ENCODE measurements at places on chromosomes 1 and 21. TPM values are rescaled to one million over a fixed set of nuclear protein-coding genes. Genes with fewer than 3 reads are reported as not detected.

GRCh38 chr21:46570119-46570518, 34.8 kb downstream of the S100B start:
- DNase-seq, result no peak

- DNase-seq, result no peak
Measured at GRCh38 chr1:82464362-82465001, 663.7 kb downstream of the ADGRL2 start.

GRCh38 chr1:232249339-232249738, 380.6 kb downstream of the SIPA1L2 start:
- no peak for DNase-seq

DNA sequence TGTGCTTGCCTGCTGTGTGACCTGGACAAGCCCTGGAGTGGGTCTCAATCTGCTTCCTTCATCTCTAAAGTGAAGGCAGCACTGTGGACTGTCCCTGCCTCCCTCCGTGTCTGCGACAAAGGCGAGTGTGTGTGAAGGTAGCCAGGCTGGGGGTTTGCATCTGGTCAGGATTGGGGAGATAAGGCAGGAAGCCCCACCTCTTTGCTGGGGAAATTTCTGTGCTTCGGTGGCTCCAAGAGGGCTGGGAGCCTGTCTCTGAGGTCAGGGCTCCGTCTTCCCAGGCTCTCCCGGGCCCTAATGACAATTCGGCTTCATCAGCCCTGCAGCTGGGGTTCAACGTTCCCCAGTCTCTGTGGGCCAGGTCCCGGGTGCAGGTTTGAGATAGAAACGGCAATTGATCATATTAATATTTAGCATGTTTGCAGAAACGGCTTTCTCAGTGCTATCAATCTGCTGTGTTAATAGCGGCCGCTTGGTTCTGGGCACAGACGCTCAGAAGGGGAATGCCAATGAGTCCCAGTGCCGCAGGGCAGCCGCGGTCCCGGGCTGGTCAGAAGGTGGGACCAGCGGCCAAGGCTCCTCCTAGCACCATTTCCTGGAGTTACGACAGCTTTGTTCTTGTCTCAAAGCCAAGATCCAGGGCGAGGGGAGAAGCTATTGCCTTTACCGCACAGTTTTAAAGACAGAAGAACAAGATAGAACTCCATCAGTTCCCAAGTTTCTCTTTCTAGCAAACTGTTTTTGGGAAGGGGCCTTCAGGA, 105.7 kb downstream of the PRDM16 start:
- peak; percentile 50 for DNase-seq

CXADR gene
- not detected for total RNA-seq

EXO1 gene
- total RNA-seq, result 6.2 TPM

- no peak for DNase-seq
Measured at GRCh38 chr1:72462186-72462905, 180.0 kb upstream of the NEGR1 start.

IL20 gene
- not detected for total RNA-seq

EDARADD gene
- 2.3 TPM for total RNA-seq

ZSWIM5 gene
- total RNA-seq, result 1.1 TPM

DNA sequence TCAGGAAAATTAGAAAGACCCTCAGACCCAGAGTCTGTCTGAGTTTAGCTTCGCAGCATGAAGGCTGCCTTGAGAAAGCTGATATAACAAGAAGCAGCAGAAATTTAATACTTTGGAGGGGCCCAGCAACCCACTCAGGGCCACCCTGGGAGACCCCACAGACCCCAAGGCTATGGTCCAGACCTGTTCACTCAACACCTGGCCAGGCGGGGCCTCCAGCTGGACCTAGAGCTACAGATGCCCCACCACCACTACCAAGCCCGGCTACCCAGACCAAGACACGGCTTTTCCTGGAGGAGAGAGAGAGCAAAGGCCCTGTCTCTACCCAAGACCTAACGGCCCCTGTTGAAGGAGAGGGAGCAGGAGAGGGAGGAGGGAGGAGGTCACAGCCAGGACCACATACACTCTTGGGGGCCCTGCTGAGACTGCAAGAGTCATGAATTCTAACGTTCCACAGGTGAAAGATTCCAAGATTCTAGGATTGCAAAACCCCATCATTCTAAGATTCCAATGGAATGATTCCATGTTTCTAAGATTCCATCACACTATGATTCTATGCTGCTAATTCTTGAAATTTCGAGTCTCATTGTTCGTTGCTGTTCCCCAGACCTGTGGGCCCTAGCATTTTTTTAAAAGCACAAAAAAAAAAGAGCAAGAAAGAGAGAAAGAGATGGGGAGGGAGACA, 53.2 kb downstream of the LACTBL1 start:
- peak; percentile 24 for DNase-seq

GRCh38 chr1:211813590-211813989, 17.0 kb downstream of the LPGAT1 start:
- peak; percentile 17 for DNase-seq

- DNase-seq, result no peak
Measured at GRCh38 chr1:153368495-153368894, 6.9 kb downstream of the S100A12 start.

HUNK gene
- 1.3 TPM for total RNA-seq

DNA sequence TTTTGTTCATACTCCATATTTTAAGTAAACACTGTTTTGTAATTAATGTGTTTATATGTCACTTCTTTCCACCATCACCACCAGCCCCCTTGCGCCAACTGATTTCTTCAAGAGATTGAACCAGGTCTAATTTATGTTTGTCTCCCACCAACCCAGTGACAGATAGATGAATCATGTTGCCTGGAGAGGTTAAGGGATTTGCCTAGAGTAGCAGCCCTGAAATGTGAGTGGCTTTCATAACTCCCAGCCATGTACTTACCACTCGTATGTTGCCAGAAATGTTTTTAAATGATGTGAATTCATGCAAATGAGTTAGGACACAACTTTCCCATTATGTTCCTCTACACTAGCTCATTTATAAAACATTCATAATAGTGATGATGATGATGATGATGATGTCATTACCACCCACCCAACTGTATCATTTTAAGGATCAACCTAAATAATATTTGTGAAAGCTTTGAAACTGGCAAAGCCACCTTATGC, 86.9 kb downstream of the LRRC8D start:
- DNase-seq, result peak; percentile 76

All from GM23248 (cell line).